ENCODE measurements at places on chromosomes 13 and 19. TPM values are rescaled to one million over a fixed set of nuclear protein-coding genes. Genes with fewer than 3 reads are reported as not detected.

Gene OR7A5
- not detected for total RNA-seq

GRCh38 chr13:28297341-28297740 is 159.0 kb downstream of the PAN3 start:
- H3K4me1 ChIP-seq: peaks cover 14% of the 10 kb centered on the region
- no peak overlapping the region for H3K4me3 ChIP-seq
- no peak overlapping the region for H3K27ac ChIP-seq

GRCh38 chr13:26923824-26924605 is 163.4 kb upstream of the GPR12 start:
- no peaks in the 10 kb centered on the region for H3K4me1 ChIP-seq
- no peak for DNase-seq
- H3K36me3 ChIP-seq: no peaks in the 10 kb centered on the region
- H3K4me3 ChIP-seq: no peak overlapping the region

- H3K36me3 ChIP-seq: no peaks in the 10 kb centered on the region
- DNase-seq: no peak
- no peak overlapping the region for H3K27ac ChIP-seq
- H3K27me3 ChIP-seq: no peaks in the 10 kb centered on the region
Observed at GRCh38 chr19:29727906-29728305, 12.8 kb upstream of the C19orf12 start.

DNA sequence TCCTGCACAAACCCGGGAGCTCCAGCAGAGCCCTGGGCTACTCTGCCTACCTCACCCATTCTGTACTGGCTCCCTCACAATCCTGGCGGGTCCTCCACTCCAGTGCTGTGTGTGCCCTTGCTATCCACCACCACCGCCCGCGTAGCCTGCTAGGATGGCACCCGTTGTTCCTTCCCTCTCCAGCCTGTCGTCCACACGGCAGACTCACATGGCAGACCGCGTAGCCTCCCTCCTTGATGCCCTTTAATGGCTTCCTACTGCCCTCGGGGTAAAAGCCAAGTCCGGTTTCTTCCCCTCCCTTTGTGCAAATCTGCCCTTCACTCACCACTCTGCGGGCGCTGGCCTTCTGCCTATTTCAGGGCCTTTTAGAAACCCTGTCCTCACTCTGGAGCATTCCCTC is 106.6 kb downstream of the RAB20 start:
- DNase-seq: no peak
- no peak overlapping the region for H3K27ac ChIP-seq
- H3K4me1 ChIP-seq: peaks cover 4% of the 10 kb centered on the region
- no peak overlapping the region for H3K4me3 ChIP-seq
- no peaks in the 10 kb centered on the region for H3K36me3 ChIP-seq

Gene PPM1N
- total RNA-seq: 2.5 TPM

Gene PROZ
- not detected for total RNA-seq

Gene FGF22
- not detected for total RNA-seq

- no peak overlapping the region for H3K27ac ChIP-seq
- H3K4me3 ChIP-seq: no peak overlapping the region
- DNase-seq: no peak
- no peaks in the 10 kb centered on the region for H3K27me3 ChIP-seq
Observed at GRCh38 chr13:29709407-29710069, 114.0 kb upstream of the SLC7A1 start.

DNA sequence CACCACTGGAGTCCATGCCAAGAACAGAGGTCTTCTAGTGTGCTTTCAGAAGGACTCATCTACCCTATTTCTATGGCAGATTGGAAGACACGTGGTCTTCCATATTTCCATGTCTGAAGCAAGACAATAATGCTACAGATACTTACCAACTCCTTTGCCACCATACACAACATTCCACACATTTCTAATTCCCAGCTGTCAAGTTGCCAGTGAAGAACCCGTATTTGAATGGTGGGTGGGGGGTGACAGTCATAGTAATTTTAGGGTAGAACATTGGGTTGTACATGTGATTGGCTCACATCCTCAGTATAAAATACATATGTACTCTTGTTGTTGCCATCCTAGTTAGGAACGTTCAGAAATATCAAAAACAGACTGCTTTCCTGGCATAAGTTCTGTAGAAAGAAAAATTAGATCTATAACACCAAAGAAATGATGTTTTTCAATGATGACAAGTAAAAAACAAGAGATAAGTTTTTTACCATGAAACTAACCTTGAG is 69.3 kb downstream of the LHFPL6 start:
- no peak overlapping the region for H3K27ac ChIP-seq
- H3K36me3 ChIP-seq: no peaks in the 10 kb centered on the region
- no peaks in the 10 kb centered on the region for H3K4me1 ChIP-seq
- no peak overlapping the region for H3K4me3 ChIP-seq
- no peak for DNase-seq

All from activated naive CD4-positive, alpha-beta T cell treated with anti-CD3 and anti-CD28 coated beads for 36 hours (primary cell).